Suppressor macrophage treated with lipopolysaccharide for 4 hours (primary cell): ENCODE measurements at places on chromosomes 12 and 14.

- peak; percentile 77 for DNase-seq
Measured at GRCh38 chr12:113247123-113248050, 26.1 kb downstream of the TPCN1 start.

- DNase-seq, result no peak
Measured at GRCh38 chr12:6763380-6763779, 2.8 kb upstream of the PTMS start.

DNA sequence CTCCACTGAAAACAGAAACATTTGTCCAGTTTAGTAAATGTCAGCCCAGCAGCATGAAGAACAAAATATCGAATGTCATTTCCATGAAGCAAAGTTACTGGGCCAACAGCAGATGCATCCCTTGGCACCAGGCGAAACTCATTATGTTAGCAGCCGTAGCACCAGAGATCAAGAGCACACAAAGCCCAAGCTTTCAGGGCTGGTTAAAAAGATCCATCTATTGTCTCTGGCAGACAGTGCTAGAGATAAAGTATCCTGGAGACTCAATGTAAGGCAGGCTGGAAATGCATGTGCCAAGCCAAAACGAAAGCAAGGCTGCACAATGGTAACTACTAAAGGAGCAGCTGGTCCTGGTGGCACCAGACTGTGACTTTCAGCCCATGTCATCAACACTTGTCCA is 120.3 kb upstream of the PLEKHG7 start:
- no peak for DNase-seq

- no peak for DNase-seq
Measured at GRCh38 chr12:122250047-122250446, 16.2 kb downstream of the VPS33A start.

- no peak for DNase-seq
Measured at GRCh38 chr12:75913502-75914351, 117.8 kb downstream of the PHLDA1 start.

- no peak for DNase-seq
Measured at GRCh38 chr12:7162691-7163114, 26.8 kb upstream of the PEX5 start.

DNA sequence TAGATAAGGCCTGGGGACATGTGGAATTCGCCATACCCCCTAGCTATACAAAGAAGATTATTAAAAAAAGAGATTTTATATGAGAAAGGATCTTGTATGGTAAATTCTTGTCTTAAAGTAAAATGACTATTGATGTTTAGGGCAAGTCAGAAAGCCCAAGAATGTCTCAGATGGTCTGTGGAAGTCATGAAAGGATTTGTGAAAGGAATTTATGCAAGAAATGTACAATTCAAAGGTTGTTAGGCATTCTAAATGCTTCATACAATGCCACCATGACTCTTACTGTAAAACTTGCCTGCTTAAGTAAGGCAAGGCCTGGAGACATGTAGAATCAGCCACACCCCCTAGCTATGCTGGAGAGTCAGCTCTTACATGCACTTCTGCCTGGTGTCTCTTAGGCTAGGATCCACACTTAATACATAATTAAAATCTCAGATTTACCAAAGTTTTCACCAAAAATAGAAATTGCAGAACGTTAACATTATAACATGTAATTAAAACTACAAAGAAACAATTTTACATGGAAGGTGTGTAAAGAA is 8.9 kb upstream of the ETNK1 start:
- no peak for DNase-seq

GRCh38 chr14:32514236-32514635 is 185.1 kb downstream of the AKAP6 start:
- DNase-seq, result no peak

DNA sequence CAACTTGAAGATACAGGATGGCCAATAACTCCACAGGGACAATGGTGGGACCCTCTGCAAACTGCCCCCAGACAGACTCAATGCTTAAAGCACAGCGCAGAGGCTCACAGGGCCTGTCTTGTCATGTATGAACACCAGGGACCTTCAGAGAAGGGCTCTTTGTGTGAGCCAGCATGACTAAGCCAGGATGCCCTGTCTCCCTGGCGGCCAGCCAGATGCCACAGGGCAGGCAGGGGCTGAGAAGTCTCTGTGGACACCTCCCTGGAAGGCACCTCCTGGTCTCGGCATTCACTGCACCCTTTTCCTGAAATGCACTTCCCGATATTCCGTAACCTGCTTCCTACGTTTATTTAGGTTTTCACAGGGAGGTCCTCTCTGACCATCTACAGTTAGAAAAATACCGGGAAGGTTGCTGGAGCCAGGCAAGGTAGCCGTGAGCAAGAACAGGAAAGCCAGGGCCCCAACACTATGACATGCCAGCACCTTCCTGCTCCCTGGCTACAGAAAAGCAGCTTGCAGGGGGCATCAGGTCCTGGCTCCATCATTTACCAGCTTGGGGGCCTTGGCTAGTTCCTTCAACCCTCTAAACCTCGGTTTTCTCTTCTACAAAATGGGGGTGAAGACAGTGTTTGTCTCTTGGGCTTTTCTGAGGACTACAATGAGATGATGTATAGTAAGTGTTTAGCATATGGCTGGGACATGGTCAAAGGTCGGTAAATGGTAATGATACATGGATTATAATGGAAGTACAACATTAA is 65.0 kb downstream of the PITPNM2 start:
- peak; percentile 51 for DNase-seq

- peak; percentile 8 for DNase-seq
Measured at GRCh38 chr14:91140672-91141071, 26.8 kb downstream of the DGLUCY start.

GRCh38 chr12:96303653-96304052 is 96.6 kb downstream of the CDK17 start:
- no peak for DNase-seq

DNA sequence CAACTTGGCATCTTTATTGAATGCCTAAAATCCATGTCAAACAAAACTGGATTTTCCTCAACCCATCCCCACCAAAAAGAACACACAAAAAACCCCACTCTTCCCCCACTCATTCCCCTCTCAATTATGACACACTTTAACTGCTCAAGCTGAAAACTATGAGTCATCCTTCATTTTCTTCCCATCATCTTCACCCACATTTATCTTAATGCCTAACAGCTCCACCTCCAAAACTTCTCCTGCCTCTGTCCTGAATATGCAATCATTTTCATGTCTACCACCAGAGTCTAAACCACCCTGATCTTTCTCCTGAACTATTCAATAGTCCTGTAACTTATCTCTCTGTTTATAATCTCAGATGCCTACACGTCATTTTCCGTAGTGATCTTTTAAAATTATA is 239.7 kb downstream of the BCAT1 start:
- peak; percentile 92 for DNase-seq

DNA sequence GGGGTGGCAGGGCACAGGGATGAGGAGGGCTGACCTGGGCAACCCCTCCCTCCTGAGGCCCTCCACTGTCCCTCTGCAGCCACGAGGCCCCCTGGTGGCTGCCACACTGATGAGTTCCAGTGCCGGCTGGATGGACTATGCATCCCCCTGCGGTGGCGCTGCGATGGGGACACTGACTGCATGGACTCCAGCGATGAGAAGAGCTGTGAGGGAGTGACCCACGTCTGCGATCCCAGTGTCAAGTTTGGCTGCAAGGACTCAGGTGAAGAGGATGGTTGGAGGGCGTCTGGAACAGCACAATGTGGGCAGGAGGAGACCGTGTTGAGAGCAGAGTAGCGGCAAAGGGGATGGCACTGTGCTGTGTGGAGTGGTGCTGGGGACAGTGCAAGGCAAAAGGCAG is 25.7 kb upstream of the LRP1-AS start:
- DNase-seq, result peak; percentile 56
